ENCODE measurements at places on chromosomes 6 and 20. TPM values are rescaled to one million over a fixed set of nuclear protein-coding genes. Genes with fewer than 3 reads are reported as not detected.

DNA sequence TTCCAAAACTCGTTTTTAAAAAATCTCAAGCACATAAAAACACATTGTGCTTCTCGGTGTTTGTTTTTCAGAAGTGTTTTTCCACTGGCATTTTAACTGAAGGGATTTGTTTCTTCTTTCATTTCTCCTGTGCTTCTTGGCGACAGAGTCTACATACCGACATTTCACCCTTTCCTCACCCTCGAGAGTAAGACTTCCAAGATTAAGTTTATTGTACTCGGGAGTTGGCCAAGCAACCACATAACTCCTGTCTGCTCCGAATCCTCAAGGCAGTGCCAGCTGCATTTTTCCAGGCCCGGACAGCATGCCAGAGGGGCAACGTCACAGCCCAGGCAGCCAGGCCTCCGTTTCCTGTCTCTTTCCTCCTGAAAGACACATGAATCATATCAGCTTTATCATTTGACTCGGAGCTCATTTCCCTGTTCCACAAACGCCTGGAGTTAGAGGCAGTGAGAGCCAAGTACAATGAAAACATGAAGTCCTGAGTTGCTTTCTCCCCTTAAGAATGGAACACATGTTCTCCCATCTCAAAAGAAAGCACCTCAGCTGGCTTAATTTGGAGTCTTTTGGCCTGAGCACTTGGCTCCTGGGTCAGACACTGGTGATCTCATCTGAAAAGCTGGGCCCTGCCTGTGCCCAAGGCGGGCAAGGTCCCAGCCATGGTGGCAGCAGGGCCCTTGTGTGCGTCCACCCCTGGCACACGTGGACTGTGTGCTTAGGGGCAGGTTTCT lies 23.2 kb upstream of the FAM50B start:
- no peak for DNase-seq

DNA sequence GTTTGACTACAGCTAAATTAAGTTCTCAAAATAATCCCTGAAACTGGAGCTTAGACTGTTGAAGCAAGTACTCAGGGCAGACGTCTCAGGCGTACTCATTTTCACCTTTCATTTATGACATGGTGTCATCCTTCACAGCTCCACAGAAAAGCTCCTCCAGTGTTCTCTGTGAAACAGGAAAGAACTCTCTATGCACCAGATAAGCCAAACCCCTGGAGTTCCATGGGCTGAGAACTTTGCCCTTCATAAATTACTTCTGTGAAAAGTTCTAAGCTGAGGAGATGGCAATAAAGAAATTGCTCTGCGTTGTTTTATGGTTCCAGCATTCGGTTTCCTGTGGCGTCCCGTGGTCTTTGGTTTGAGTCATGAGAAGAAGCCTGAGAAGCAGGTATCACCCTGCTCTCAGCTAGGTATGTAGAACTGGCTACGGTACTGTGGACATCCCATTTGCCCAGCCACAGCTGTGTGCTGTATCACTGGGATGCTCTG lies 20.2 kb upstream of the RREB1 start:
- no peak for DNase-seq

DNA sequence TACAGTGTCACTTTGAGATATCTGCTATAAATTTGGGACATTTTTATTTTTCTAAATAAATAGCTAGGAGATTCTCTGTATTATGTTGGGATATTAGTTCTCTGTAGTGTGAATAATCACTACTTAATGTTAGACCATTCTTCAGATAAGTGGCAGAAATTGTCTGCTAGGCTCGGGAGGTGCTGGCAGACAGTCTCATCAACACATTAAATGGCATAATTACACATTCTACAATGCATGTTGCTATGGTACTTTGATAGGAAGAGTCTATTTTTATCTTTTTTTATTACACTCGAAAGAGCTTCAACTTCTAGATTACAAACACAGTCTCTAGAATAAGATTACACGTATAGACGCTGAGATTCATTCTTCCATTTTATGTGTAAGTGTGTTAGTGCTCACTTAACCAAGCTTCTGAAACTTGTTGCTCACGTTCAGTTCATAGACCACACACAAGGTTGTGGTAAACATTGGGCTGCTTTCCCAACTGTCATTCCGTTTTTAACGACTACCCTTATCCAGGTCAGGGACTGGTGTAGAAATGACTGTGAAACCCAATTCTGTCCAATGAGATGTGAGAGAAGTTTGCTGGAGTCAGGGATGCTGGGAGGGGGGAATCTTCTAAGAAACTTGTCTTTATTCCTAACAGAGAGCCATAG lies 78.6 kb downstream of the TPBG start:
- DNase-seq = no peak

DNA sequence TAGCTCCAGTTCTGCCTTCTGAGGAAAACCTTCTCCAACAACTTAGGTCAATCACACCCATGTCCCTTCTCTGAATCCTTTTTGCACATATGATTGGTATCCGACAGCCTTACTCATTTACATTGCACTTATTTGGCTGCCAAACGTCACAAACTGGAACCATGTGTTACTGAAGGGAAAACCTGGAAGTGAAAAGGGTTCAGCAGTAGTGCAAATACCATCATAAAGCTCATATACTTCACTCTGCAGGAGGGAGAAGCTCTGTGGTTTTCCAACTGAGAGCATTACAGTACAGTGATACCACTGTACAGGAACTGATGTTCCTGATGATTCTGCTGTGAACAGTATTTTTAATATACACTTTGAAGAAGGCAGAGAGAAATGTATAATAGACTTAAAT lies 87.8 kb downstream of the SLC16A10 start:
- no peak for DNase-seq

DNA sequence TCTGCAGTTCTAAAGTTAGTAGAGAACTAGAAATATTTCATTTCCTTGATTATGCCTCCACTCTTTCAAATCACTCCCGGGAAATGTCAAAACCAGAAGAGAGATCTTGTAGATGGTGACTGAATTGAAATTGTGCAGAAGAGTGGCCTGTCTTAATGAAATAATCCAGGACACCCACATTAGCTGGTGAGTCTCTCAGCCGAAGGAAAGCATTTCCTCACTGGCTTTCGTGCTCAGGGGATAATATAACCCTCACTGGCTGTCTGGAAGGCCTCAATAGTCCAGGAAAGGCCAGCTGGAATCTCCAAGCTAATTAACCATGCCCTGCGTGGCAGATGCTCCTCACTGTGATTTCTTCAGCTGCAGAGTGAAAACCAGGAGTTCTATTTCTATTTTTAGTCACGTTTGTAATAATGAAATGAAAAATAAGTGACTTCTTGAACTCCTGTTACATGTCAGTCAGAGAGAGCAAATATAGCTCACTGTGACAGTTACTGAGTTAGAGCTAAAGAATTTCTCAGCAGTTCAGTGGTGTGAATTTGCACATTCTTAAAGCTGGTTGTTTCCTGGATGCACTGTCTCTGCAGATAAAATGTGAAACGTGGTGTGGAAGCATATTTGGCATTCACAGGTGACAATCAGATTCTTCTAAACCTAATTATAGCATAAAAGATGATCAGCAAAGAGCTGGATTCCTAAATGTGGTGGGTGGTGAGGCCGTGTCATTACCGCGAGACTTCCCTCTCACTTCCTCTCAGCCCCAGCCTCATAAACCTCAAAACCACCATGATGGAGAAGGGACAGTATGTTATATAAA lies 211.7 kb downstream of the LMBRD1 start:
- no peak for DNase-seq

GRCh38 chr20:62601714-62602113 lies 40.6 kb upstream of the SLCO4A1 start:
- no peak for DNase-seq

GRCh38 chr6:124163676-124164075 lies 360.0 kb downstream of the NKAIN2 start:
- DNase-seq = no peak

Gene TGM6
- not detected for total RNA-seq
